ENCODE measurements at places on chromosomes 1 and 21.
A peak's percentile ranks its signal among the peaks of the same experiment; 100 is the strongest.

- no peak for DNase-seq
Measured at GRCh38 chr1:184507604-184508280, 120.9 kb downstream of the C1orf21 start.

- no peak for DNase-seq
Measured at GRCh38 chr1:86858524-86859261, 55.2 kb downstream of the SELENOF start.

- DNase-seq: no peak
Measured at GRCh38 chr21:40547906-40548513, 298.9 kb downstream of the DSCAM start.

- no peak for DNase-seq
Measured at GRCh38 chr1:234315091-234315541, 58.1 kb upstream of the COA6 start.

GRCh38 chr1:162497104-162497722 is 405 bp upstream of the UHMK1 start:
- DNase-seq: peak; percentile 31

DNA sequence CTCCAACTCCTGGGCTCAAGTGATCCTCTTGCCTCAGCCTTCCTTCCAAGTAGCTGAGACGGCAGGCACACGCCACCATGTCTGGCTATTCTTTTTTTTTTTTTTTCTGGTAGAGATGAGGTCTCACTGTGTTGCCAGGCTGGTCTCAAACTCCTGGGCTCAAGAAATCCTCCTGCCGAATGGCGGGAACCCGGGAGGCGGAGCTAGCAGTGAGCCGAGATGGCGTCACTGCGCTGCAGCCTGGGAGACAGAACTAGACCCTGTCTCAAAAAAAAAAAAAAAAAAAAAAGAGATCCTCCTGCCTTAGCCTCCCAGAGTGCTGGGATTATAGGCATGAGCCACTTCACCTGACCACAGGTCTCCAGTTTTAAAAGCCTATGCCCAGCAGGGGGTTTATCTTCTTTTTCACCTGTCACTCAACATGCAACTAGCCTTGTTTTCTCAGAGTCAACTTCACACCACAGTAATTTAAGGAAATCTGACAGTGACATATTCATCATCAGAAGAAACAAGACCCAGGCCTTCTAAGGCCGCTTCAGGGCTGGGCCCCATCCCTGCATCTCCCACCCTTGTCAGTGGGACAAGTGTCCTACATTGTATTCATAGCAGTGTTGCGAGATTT is 38.3 kb upstream of the GALNT2 start:
- no peak for DNase-seq

DNA sequence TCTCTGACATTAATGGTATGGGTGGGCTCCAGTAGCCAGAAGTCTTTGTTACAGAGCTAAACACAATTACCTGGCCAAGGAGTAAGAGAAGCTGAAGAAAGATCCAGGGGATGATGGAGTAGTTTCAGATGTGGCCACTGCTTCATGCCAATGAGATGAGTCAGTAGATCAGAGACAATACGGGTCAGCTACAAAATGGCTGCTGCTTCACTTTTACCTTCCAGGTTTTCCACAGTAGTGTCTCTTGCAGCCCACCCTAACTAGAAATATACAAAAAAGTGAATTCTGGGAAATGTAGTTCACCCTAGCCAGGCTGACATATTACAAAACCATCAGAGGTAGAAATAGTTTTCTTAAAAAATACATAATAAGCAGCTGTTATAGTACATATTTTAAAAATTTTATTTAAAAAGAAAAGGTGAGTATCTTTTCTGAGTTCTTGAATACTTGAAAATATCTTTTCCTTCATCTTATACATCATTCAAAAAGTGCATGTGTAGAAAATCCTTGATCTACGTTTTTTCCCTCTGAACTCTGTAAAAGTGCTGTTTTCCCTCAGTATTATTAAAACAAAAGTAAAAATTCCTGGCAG is 36.1 kb downstream of the LRIF1 start:
- no peak for DNase-seq

- DNase-seq: peak; percentile 88
Measured at GRCh38 chr1:161069731-161070270, at the start of gene ARHGAP30. Gene ARHGAP30, minus strand, starts transcription at chr1:161069891. Its CDS starts 267 bp downstream, at chr1:161069624.

GRCh38 chr1:163076446-163076845 is 7.3 kb downstream of the RGS4 start:
- no peak for DNase-seq

DNA sequence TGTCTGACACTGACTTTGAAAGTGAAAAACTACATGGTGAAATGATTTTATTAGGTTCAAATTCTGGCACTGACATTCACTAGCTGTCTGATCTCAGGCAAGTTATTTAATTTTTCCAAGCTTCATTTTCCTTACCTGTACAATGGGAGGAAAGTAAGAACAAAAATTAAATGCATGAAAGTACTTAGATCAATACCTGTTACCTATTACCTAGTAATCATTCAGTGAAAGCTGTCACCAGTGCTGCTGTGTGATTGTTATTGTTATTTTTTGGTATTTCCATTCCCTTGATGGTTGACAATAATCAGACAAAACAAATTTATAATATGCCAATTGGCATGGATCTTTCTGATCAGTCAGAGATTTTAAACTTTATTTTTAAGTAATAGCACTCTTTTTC is 1.6 kb downstream of the C8A start:
- DNase-seq: no peak

GRCh38 chr1:226216056-226216455 is 7.4 kb upstream of the MIXL1 start:
- no peak for DNase-seq

DNA sequence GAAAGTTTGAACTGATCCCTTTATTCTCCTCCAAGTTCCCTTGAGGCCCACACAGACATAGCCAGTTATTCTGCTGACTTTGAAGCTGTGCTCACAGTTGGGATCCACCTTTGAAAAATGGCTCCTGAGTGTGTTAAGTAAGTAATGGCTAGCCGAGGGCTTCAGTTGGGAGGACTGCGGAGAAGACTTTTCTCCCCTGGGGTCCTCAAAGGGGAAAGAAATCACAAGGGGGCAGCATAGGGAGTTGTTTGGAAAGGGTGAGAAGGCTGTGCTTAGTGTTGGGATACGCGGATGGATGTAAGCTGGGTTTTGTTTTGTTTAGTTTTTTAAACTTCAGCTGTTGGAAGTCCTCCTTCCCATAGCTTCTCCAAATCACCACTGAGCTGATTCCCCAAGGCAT is 8.3 kb downstream of the PGM1 start:
- no peak for DNase-seq

GRCh38 chr1:226069811-226070489 is 7.4 kb downstream of the H3-3A start:
- no peak for DNase-seq

DNA sequence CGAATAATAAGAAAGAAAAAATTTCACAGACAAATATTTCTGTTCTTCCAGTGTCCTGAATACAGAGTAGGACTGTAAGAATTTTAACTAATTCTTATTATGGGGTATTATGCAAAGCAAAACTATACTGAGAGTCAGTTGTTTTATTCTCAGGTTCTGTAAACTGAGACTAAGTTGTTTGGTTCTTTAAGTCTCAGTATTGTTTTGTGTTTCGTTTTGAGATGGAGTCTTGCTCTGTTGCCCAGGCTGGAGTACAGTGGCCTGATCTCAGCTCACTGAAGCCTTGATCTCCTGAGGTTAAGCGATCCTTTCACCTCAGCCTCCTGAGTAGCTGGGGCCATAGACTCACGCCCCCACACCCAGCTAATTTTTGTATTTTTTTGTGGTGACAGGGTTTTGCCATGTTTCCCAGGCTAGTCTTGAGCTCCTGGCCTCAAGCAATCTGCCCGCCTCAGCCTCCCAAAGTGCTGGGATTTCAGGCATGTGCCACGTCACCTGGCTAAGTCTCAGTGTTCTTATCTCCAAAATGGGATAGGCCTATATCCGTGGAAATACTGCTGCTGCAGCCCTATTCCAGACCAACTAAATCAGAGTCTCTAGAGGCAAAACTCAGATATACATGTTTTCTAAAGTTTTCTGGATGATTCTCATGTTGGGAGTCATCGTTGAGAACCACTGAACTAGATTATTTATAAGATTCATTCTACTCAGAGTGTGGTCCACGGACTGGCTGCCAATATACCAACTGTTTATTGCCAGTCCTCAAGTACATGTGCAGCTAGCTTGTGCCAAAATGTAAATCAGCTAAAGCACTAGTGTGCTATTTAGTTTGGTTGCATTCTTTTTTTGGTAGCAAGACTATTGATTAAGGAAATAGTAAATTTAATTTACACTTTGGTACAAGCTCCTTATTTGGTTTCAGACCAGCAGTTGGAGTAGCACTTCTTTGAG is 116.6 kb downstream of the HS2ST1 start:
- DNase-seq: no peak

GRCh38 chr1:118266436-118266835 is 81.4 kb upstream of the SPAG17 start:
- DNase-seq: no peak

DNA sequence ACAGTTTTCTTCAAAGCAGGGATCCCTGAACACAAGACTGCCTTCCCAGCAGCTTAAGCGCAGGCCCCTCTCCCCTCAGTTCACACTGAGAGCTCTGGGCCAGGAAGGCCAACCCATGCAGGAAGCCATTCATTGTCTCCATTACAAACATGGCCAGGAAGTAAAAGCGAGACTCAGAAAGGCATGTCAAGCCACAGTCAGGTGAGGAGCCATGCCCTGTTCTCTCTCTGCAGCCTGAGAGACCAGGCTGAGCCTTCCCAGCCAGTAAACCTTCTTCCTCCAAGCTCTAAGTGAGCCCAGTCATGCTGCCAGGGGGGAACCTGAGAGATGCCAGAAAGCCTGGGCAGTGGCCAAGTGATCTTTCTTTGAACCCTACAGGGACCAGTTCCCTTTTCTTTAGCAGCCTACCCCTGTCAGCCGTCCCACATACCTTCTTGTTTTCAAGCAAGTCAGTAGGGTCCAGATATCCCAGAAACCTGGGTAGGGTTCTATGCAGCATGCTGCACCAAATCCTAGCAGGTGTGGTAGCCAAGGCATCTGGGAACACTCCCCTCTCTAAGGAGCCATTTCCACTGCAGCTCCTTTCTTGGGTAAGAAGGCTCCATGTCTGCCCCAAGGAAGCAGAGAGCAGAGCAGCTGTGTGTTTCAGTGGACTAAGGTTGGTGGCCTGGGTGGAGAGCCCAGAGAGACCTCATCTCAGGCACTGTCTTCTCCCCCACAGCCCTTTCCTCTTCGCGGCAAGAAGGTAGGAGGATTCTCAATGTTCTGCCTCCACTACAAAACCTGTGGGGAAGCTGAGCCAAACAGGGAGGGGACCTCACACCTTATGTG is 977 bp downstream of the TRAF3IP3 start:
- DNase-seq: peak; percentile 58

DNA sequence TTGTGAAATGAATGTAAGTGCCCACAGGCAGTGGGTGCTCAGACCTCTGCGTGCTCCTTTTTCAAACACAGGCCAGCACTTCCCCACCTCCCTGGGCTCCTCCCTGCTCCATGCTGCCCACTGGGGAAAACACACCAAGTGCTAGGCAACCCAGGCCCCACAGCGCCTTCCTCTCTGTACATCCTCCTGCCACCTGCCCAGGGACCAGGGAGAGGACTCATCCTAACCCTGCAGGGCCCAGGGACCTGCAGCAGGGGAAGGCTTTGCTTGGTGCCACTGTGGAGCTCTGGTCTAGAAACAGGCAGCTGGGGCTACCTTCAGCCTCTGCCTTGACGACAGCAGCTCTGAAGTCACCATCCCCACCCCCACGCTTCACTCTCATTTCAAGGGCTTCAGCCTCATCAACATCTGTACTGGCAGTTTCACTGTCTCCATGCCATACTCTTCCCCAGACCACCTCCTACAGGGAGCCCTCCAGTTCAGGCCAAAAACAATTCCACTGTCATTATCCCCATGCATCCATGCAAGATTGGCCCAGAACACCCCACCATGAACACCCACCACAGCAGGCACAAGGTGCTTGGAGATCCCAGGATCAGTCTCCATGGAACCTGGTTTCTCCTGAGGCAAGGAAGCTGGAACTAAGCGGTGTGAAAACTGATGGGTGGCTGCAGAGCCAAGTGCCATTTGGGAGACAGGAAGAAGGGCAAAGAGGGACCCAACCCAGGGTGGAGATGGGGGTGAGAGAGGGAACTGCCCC is 1.1 kb downstream of the IGSF8 start:
- peak; percentile 61 for DNase-seq

- no peak for DNase-seq
Measured at GRCh38 chr1:201032408-201032807, 8.9 kb upstream of the KIF21B start.

DNA sequence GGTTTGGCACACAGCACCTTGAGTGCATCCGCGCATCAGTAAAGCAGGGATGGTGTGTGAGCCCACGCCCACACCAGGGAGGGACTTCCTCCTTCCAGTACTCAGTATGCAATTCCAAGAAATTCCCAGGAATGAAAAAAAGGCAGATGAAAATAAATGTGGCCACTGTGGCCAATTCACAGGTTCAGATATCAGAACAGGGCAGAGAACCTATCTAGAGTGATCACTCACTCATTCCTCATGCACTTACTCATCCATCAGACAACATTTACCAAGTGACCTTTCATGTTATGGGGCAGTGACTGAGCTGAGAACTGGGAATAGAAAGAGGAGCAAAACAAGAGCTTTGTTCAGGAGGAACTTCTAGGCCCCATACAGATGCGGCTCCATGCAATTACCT is 113.7 kb downstream of the ZSCAN20 start:
- DNase-seq: no peak

DNA sequence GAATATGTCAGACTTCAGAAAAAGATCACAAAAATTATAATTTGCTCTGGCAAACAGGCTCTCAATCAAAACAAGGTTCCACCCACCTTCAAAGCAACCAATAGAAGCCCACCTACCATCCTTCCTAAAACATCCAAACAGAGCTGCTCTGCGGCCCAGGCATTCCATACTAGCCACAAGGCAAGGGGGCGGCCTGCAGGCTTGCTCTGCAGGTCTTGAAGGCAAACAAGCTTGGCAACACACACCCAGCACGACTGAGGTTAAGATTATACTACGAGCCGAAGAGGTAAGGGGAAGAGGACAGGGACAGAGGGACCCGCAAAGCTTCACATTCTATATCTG is 207.3 kb downstream of the SLC45A1 start:
- peak; percentile 52 for DNase-seq

DNA sequence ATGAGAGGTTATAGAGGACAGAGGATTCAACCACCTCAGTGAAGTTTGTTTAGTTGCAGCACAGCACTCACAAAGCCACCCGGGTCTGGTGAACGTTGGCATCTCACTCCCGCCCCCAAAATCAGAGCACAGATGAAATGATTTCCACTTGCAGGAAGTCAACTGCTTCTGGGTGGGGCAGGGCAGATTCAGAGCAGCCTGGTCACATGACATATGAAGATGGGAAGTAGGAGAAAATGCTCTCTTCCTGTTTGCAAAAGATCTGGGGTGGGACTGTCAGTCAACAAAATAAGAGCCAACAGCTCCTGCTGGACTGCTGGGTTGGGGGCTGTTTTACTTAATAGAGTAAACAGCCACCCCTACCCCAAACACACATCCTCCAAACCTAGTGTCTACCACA is 43.2 kb downstream of the LRRC71 start:
- DNase-seq: peak; percentile 36

- no peak for DNase-seq
Measured at GRCh38 chr1:18443587-18444520, 36.9 kb upstream of the KLHDC7A start.

GRCh38 chr1:70767377-70767776 is 280.2 kb downstream of the PTGER3 start:
- DNase-seq: no peak

GRCh38 chr1:195733826-195734225 is 874.4 kb downstream of the KCNT2 start:
- no peak for DNase-seq

- no peak for DNase-seq
Measured at GRCh38 chr1:116943438-116943837, 33.7 kb downstream of the PTGFRN start.

- no peak for DNase-seq
Measured at GRCh38 chr1:220484135-220484534, 43.8 kb upstream of the MARK1 start.

GRCh38 chr21:37532868-37533780 is 166.6 kb downstream of the DYRK1A start:
- DNase-seq: peak; percentile 52
